ENCODE measurements at places on chromosomes 6 and 20.

DNA sequence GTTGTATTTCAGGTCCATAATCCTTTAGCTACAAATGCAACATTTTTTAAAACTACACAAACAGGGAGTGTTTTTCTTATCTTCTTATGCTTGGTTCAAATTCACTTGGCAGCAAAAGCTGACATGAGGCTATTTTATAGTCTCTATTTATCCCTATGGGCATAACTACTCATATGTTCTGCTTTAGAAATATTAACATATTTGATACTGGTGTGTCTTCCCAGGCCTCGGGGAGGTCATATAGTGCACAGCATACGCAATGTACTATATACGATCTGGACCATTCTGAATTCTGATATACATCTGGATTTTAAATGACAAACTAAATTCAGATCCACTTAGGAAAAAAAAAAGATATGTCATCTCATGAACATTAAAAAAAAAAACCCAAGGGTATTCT lies 69.2 kb downstream of the TFAP2C start:
- no peak for DNase-seq

- DNase-seq, result no peak
Measured at GRCh38 chr20:44589537-44589936, 7.2 kb downstream of the PKIG start.

DNA sequence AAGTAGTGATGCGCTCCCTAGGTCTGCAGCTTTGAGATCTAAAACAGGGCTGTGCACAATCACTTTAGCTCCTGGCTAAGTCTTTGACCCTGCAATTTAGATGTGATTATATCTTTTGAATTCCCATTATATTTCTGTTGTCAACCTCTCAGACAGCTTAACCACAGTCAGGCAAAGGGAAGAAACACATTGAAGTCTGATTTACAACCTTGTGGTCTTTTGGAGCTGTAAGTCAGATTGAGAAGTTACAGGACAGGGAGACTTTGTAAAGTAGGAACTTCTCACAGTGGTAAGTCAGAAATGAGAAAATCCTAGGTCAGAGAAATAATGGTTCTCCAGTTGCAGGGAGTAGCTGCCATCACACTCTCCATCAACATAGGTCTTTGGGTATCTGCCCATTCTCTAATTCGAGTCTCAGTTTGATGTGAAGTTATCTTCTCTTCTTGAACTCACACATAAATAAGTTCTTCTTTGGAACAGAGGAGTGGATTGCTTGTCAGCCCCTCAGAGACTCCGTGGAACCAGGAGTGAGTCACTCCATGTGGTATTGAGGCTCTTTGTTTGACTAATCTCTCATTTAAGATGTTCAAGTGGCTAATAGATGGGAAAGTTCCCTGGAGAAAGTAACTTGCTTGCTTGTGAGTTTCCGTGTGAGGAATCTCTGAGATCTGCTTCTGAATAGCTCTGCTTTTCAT lies 35.0 kb upstream of the SGK1 start:
- no peak for DNase-seq

- no peak for DNase-seq
Measured at GRCh38 chr20:49985157-49985556, 2.4 kb downstream of the SNAI1 start.

- no peak for DNase-seq
Measured at GRCh38 chr6:83313882-83314281, 117.0 kb downstream of the ME1 start.

GRCh38 chr6:11277275-11278206 lies 45.1 kb upstream of the NEDD9 start:
- DNase-seq, result peak; percentile 3

DNA sequence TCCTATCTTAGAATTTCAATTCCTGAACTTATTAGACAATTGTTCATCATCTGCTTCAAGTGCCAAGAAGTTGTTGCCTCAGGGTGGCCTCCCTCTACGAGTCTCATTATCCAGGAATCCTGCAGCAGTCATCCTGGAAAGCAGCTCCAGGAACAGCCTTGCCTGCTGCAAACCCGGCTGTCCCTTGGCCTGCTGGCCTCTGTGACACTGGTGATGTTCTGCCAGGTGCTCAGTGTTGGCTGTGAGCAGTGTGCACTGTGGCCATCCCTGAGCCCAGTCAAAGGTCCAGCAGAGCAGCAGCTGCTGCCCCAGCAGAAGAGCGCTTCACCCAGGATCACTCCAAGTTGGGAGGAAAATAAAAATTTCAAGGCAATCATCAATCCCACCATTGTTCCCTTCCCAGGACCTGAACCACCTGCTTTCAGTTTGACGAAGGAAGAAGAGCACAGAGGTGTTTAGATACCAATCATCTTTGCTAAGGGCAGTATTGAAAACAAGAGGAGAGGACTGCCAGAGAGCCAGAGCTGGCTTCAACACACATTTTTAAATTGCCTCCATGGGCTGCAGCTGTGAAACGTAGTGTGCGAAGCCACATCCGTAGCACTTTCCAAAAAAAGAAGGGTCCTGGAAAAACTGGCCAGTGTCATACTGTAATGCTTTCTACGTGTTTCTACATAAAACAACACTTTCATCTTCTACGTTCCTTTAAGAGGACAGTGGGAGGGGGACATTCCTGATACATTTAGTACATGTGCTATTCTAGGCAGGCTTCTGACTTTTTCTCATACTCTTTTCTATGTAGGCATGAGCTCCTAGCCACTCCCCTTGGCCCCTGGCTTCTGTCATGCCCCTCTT lies 7.2 kb upstream of the FAM50B start:
- no peak for DNase-seq

DNA sequence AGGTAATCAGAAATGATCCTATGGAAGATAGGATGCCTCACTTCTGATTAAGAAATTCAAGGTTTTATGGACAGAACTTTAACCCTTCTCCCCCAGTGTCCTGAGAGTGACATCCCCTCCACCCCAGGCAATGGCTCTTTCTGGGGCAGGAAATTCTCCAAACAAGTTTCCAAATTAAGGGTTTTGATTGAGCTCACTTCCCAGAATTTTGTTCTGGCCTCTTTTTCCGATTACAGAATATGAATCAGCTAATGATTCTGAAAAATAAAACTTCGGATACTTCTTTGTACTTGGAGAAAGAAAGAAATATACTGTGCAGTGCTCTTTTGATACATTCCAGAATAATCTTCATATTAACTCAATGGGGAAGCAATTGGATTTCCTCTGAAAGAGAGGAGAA lies 32.8 kb upstream of the TASP1 start:
- DNase-seq, result no peak

DNA sequence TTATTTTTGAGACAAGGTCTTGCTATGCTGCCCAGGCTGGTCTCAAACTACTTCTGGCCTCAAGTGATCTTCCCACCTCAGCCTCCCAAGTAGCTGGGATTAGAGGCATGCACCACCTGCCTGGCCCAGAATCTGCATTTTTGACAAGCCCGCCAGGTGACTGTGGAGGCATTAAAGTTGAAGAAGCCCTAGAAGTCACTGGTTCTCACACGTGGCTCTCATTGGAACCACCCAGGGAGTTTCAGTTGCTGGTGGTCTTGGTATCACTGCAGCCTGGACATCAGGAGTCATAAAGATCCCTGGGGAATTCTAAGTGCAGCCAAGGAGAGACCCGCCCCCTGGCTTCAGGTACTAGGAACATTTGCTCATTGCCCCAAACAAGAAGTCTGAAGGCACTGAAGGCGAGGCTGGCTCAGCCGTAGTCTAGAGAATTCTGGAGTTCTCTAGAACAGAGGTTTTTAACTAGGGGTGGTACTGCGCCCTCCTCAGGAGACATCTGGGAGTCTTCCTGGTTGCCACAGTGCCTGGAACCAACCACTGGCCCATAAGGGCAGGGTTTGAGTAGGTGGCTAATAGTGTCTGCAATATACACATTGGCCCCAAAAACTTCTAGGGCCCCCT lies 182.8 kb downstream of the ZMYND8 start:
- no peak for DNase-seq
